ENCODE measurements at places on chromosomes 3 and 15.

DNA sequence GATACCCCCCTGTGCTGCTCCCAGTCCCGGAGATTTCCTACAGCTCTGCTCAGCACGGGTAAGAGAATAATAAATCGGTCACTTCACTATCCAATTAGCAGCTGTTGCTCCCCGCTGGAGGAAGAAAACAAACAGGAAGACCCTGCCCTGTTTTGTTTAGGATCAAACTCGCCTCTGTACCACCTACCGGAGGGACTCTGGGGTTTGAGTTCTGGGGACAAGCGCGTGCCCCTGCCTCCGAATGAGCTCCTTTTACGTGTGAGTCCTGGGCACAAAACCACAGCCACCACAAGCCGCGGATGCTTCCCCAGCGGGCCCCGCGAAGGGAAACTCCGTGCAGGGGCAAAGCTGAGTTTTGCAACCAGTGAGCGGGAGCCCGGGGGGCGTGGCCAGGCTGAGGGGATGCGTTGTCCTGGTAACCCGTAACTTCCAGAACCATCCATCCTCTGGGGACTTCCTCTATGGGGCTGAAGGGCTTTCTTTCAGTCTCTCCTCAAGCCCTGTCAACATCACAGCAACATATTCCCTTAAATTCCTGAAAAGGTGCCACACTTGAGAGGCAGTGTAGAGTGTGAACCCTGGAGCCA, 315.7 kb upstream of the PROK2 start:
- DNase-seq: peak; percentile 68

DNA sequence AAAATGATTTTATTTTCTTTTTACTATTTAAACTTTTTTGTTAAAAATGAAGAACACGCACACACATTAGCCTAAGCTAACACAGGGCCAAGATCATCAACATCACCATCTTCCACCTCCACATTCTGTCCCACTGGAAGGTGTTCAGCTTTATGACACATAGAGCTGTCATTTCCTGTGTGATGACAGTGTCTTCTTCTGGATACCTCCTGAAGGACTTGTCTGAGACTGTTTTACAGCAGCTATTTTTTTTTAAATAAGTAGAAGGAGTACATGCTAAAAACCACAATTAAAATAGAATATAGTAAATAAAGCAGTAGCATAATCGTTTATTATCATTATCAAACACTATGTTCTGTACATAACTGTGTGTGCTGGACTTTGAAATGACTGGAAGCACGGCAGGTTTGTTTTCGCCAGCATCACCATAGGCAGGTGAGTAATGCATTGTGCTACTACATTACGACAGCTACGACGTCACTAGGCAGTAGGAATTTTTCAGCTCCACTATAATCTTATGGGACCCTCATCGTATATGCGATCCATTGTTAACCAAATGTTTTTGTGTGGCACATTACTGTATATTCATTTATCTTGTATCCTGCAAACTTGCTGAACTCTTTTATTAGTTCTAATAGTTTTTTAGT, 72.8 kb downstream of the KLF15 start:
- DNase-seq: no peak

DNA sequence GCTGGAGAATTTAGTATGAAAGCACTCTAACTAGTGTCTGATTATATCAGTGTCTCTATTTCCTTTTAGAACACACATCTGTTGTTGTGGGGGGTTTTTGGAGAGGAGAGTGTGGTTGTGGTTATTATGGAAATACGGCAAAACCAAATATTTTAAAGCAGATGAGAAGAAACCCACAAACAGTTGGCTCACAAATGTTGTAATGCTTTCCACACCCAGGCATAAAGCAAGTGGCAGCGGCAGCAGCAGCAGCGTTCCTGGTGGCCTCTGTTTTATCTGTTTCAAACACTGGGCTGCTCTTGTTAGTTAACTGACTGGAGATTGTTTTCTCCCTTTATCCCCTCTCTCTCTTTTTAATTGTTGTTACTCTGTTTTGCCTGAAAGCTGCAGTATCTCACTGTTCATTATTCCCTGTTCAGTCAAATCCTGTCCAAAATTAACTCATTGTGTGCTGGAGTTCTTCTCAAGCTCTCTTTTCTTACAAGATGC, 1045.5 kb upstream of the NR2F2 start:
- DNase-seq: no peak

DNA sequence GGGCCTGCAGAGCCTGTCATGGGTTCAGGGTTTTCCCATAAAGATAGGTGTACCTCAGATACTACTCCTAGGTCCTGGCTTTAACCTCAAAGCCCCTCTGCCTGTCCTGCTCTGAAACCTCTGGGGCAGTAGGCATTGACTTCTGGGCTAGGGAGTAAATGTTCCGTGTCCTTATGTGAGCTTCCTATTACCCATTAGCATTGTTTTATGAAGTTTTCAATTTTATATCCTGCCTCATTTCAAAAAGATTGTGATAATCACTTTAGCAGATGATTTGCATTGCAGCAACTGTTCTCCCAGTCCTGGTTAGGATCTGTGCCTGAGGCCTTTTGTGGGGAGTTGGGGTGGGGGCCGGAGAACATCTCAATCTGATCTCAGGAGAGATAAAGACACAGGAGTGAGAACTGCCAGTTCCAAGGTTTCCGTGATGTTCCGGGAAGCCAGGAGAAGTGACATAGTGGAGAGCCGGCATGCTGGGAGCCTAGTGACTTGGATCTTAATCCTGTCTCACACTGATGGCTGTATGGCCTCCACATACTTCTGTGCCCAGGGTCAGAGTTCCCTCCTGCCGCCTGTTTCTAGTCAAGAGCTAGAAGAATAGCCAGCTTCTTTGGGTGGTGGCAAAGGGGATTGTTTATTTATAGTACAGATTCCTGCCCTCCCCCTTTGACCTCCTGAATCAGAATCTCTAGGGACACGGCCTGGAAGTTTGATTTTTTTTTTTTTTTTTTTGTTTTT, 10.6 kb downstream of the TPM1 start:
- no peak for DNase-seq

GRCh38 chr3:72306800-72307341, 521.9 kb upstream of the PROK2 start:
- DNase-seq: no peak

Data from T-helper 22 cell (primary cell).